ENCODE measurements at places on chromosomes 5 and 9.

GRCh38 chr5:52822437-52822836 is 34.7 kb downstream of the ITGA1 start:
- no peak for DNase-seq

DNA sequence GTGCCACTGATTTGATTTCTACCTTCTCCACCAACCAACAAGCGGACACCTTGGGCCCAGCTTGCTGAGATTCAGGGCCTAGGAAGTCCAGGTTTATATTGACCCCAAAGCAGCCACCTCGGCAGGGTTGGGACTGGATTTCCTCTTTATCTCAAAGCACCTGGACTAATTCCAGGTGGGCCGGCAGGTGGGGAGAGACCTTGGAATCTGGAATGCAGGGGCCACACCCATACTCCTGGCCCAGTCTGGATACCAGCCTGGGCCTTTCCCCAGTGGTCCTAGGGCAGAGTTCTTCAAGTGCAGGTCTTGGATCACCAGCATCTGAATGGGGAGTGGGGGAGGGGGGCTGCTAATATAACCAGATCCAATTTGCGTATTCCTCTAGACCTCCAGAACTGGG is 93.1 kb downstream of the PCDH1 start:
- no peak for DNase-seq

GRCh38 chr5:72138943-72139521 is 31.8 kb downstream of the MAP1B start:
- no peak for DNase-seq

- DNase-seq, result no peak
These were observed 429.3 kb downstream of the GADD45G start for GRCh38 chr9:90034071-90034470.

- no peak for DNase-seq
These were observed 43.1 kb upstream of the NSMF start for GRCh38 chr9:137502008-137502911.

DNA sequence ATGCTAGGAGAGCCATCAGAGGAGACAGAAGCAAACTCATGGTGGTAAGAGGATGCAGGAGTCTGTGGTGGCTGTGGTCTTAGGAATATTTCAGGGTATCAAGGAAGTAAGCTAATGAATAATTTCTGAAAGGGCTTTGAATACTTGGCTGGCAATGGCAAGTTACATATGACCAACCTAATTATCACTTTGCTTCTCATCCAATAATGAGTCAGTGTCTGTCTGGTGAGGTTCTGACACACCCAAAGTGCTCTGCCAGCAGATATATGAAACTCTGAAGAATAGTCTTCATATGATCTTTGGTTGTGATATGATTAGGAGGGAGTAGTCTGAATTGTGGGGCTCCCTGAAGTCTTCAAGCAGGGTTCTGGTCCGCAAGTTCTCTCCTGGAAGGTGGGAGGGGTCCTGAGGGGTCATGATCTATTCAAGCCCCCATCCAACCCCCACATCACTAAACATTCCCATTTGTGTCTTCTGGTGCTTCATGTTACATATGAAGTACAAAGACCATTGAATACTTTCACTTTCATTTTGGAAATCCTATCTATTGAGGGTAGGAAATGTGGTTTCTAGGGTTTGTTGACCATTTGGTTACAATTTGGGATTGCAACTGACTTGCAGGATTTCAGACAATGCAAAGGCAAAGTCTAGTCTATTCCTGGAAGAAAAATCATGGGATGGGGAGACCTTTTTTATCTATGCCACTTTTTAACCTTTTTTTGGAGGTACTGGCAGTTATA is 199.9 kb upstream of the CDKN2B start:
- no peak for DNase-seq

GRCh38 chr5:167902298-167902697 is 389.1 kb upstream of the WWC1 start:
- DNase-seq, result no peak

GRCh38 chr9:70679845-70680244 is 265.4 kb upstream of the KLF9 start:
- no peak for DNase-seq

DNA sequence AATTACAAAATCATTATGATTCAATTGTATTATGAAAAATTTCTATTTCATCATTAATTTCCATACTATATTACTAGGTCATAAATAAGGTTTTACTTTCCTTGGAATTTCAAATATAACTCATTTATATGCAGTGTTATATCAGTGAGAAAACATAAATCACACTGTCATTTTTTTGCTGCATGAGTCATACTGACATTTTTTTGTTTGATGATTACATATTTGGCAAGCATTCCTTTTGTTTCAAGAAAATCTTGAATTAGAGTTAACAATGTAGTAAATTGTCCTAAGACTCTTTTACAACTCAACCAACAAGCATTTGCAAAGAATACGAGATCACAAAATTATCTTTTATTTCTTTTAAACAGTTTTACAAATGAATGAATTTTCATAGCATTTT is 298.4 kb upstream of the SEMA6A start:
- DNase-seq, result no peak

DNA sequence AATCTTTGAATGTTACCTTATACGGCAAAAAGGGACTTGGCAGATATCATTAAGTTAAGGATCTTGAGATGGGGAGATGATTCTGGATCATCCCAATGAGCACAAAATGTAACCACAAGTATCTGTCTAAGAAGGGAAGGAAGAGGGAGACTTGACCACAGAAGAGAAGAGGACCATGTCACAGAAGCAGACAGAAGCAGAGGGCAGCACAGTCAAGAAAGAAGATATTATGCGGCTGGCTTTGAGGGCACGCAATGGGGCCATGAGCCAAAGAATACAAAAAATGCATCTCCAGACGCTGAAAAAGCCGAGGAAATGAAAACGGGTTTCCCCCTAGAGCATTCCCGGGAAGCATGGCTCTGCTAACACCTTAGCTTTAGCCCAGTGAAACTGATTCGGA is 225.3 kb downstream of the NR2F1-AS1 start:
- DNase-seq, result no peak

DNA sequence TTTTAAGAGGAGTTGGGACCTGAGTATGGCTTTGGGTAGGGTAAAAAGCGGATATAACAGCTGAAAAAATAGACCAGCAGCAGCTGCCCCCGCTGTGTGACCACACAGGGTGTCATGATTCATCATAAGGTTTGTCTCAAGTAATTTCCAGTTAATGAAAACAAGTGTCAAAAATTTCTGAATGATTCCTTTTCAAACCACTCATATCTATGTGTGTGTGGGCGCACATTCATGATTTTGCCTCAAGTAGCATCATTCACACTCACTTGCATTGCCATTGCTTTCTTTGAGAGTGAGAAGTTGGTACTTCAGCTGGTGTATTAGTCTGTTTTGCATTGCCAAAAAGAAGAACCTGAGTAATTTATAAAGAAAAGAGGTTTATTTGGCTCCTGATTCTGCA is 12.1 kb upstream of the TNFAIP8 start:
- no peak for DNase-seq

DNA sequence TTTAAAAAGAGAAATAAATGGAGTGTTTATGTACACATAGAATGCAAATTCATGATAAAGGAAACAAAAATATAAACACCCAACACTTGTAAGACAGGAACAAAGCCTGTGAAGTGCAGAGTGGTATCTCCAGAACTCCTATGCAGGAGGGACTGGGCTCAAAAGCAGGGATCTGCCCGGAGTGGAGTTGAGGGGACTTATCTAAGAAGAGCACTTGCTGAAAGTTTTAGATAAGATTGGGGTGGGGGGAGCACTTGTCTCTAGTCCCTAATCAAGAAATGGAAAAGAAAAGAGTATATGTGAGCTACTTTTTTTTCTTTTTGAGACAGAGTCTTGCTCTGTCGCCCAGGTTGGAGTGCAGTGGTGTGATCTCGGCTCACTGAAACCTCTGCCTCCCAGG is 840.4 kb downstream of the MAT2B start:
- DNase-seq, result no peak

Measured in activated T-helper 1 cell treated with anti-CD3 and anti-CD28 coated beads, Interleukin-2, amount 50 U/mL, for 16 hours (primary cell).